ENCODE measurements at places on chromosomes 5 and 9. TPM values are rescaled to one million over a fixed set of nuclear protein-coding genes. Genes with fewer than 3 reads are reported as not detected.

- no peak for DNase-seq
These were observed 55.8 kb upstream of the VLDLR start for GRCh38 chr9:2565676-2566340.

GRCh38 chr5:87791869-87792268 lies 379.1 kb upstream of the CCNH start:
- DNase-seq = no peak

- no peak for DNase-seq
These were observed 22.4 kb upstream of the RETREG1 start for GRCh38 chr5:16639206-16639605.

SLCO6A1 gene
- not detected for total RNA-seq

ANKDD1B gene
- 0.48 TPM for total RNA-seq

Data from activated T-helper 2 cell treated with anti-CD3 and anti-CD28 coated beads, Interferon-gamma antibody, Interleukin-2, Interleukin-4, amounts not matched to agents 10 μg/mL and 5 μg/mL and 100 μg/mL, durations not matched to agents 14 hours and 24 hours and 36 hours (primary cell).